ENCODE measurements at places on chromosomes 1 and 21. TPM values are rescaled to one million over a fixed set of nuclear protein-coding genes. Genes with fewer than 3 reads are reported as not detected.

Gene KNCN
- not detected for total RNA-seq

Gene SRGAP2B
- total RNA-seq: 30.0 TPM

Gene CRABP2
- 9.1 TPM for total RNA-seq

Gene KLHDC7A
- total RNA-seq: not detected

Gene EPHA10
- total RNA-seq: not detected

Gene ACOT11
- 2.9 TPM for total RNA-seq
